A549 treated with Mapracorat at 1 μM for 4 hours (cell line): ENCODE measurements at places on chromosomes 5 and 9. TPM values are rescaled to one million over a fixed set of nuclear protein-coding genes. Genes with fewer than 3 reads are reported as not detected.

Gene RABL6
- 59.0 to 84.9 TPM (median 81.6 TPM) in 5 replicates for total RNA-seq

Gene SCGB3A2
- total RNA-seq: not detected in 5 replicates

Gene MTAP
- total RNA-seq: 4.9 to 17.0 TPM (median 7.1 TPM) in 5 replicates

Gene LHFPL2
- total RNA-seq: 54.6 to 67.2 TPM (median 61.2 TPM) in 5 replicates

Gene PDE4D
- 38.1 to 61.3 TPM (median 55.6 TPM) in 5 replicates for total RNA-seq

Gene CCDC171
- total RNA-seq: 0.26 to 0.40 TPM (median 0.37 TPM) in 5 replicates

Gene ST8SIA4
- 0.20 to 0.38 TPM (median 0.29 TPM) in 5 replicates for total RNA-seq

Gene STKLD1
- 0.90 to 1.7 TPM (median 1.1 TPM) in 5 replicates for total RNA-seq

Gene FOXD4L5
- 0.05 TPM in 1 of 5 replicates, not detected in the others for total RNA-seq

Gene WNT8A
- not detected in 5 replicates for total RNA-seq

Gene SPATA31D4
- not detected in 5 replicates for total RNA-seq

Gene SLC45A2
- total RNA-seq: 0.17 TPM in 1 of 5 replicates, not detected in the others

Gene TMEFF1
- 0.53 to 1.7 TPM (median 1.1 TPM) in 5 replicates for total RNA-seq

Gene RAPGEF1
- total RNA-seq: 34.3 to 53.4 TPM (median 46.1 TPM) in 5 replicates

Gene INSL4
- total RNA-seq: 13.9 to 20.2 TPM (median 15.8 TPM) in 5 replicates

Gene DPYSL3
- 18.9 to 20.6 TPM (median 20.2 TPM) in 5 replicates for total RNA-seq
